Frontal cortex (tissue), 4 donors: ENCODE measurements at places on chromosomes 4 and X. TPM values are rescaled to one million over a fixed set of nuclear protein-coding genes. Genes with fewer than 3 reads are reported as not detected.

DNA sequence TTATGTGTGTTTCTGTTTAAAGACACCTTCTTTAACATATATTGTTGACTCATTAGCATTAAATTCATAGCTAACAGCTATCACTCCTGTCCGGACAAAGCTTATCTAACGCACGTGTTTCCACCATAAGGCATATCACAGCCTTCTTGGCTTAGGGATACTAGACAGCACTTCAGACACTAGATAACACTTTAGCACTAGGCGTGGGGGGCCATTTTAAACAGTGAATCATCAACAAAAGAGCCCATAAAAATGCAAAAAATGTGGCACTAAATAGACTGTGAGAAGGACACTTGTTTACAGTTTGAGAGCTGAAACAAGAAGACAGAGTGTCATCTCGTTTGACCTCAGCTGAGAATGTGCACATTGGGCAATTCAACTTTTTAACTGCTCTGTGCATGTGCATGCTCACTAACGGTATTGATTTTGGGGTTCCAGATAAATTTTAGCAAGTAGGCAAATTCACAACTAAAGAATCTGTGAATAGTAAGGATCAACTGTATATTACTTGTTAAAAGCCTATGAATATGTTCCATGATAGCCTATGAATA lies 58.9 kb upstream of the RAI2 start:
- DNase-seq = no peak

GRCh38 chrX:154019061-154019621 lies 561 bp downstream of the IRAK1 start:
- no peak for DNase-seq

Gene REELD1
- total RNA-seq = not detected

GRCh38 chr4:174058846-174059245 lies 224.6 kb downstream of the FBXO8 start:
- no peak for DNase-seq

- DNase-seq = no peak
These were observed 11.4 kb downstream of the NR3C2 start for GRCh38 chr4:148430854-148431253.

DNA sequence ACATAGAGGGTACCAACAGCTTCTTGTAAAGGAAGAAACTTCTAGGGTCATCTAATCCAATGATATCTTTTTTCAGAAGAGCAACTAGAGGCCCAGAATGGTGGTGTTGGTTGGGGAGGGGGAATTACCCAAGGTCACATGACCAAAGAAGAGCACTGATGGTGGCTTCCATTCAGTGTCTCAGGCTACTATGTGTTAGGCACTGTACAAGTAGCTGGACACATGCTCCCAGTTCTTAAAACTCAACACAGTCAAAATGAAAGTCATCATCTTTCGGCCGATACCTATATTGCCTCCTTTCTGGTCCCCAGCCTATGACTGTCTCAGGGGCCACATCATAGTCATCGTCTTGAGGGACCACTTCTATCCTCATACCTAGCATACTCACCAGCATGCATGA lies 88.1 kb downstream of the ARHGAP6 start:
- DNase-seq = no peak

DNA sequence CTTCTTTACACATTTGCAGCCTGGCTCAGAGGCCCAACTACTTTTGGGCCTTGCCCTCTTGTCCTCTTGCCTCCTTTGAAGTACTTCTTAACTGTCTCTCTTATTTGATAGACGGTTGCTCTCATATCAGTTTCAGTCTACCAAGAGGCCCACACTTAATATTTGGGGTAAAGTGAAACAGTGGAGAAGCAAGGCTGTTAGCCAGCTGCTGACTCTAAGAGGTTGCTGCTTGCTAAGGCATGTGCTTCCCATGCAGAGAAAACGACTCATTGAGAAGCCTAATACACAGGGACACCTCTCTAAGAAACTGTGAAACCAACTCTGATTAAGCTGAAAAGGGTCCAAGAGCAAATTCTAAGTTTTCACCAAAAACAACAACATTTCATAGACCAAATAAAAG lies 94.6 kb downstream of the PPP3CA start:
- DNase-seq = no peak

- DNase-seq = no peak
These were observed 49.7 kb upstream of the TMEM154 start for GRCh38 chr4:152729466-152729865.

- no peak for DNase-seq
These were observed 102.6 kb upstream of the PRKX start for GRCh38 chrX:3815896-3816664.

Gene DCAF4L1
- total RNA-seq = under 0.01 TPM

GRCh38 chrX:7146703-7147412 lies 654 bp upstream of the STS start:
- DNase-seq = no peak

GRCh38 chr4:71553605-71554004 lies 214.8 kb downstream of the SLC4A4 start:
- no peak for DNase-seq

GRCh38 chrX:7149411-7149810 lies 1.5 kb upstream of the PUDP start:
- no peak for DNase-seq

Gene CPLX1
- 1.2 TPM for total RNA-seq

Gene PDLIM3
- total RNA-seq = 14.3 TPM

Gene SHOX
- total RNA-seq = not detected

Gene HS6ST2
- 13.0 TPM for total RNA-seq

DNA sequence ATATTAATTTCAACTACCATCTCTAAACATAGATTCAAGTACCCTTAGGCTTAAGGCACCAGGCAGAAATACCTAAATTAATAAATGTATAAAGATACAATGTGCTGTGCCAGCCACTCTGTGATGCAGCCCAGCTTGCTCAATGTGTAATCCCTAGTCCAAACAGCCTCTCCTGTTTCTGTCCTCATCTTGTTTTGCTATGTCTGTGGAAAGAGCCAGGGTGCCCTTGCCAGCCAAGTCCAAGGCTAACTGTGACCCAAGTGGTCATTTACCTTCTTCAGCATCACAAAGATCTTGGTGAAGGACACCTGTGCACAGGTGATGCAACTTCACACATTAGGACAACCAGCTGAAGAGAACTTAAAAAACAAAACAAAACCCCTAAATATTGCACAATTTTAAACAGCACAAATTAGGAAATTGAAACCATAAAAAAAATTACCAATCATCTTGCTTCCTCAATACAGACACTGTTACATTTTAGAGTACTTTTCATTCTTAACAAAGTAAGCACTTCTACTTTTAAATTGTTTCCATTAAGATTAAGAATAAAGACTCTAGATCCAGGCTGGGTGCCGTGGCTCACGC lies 89.6 kb downstream of the C4orf51 start:
- DNase-seq = no peak

DNA sequence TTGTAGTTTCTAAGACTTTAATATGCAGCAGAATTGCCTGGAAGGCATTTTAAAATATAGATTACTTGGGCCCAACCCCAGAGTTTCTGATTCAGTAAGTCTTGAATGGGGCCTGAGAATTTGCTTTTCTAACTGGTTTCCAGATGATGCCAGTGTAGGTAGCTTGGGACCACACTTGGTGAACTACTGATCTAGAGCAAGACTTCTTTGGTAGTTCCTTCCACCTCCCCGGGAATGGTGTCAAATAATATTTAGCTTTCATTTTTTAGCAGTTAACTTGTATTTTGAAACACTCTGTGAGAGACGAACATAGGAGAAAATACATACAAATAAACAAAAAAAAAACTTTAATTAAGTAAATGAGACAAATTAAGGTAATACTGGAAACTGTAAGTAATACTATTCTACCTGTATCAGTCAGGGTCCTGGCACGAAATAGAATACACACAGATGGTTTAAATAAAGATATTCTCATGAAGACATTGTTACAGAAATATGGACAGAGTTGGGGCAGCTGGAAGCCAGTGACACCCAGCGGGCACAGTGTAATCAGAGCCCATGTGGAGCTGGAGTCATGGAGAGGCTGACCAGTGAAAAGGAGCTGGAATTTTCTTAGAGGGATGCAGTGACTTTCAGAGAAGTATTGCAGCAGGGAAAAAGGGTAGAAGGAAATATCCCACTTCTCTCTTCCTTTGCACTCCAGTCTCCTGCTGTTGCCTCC lies 905.7 kb downstream of the CCSER1 start:
- DNase-seq = no peak

Gene RNF175
- 31.0 TPM for total RNA-seq

- DNase-seq = no peak
These were observed 83.8 kb downstream of the HS3ST1 start for GRCh38 chr4:11344916-11345315.

GRCh38 chr4:1571165-1572009 lies 112.7 kb downstream of the FAM53A start:
- no peak for DNase-seq

DNA sequence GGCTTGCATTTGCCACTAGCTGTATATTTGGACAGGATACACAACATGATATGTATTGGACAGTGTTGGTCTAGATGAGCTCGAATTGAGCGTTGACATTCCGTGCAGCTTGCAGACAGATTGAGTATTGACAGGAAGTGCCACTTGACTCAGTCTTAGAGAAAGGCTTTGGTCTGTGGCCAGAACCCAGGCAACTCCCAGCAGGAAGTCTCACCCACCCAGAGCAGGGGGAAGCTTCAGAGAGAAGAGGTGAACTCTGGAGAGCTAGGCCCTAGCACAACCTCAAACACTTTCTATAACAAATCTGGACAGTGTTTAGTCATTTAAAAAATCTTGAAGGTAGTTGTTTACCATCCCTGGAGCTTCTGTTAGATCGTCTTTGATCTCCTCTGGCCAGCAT lies 280.5 kb downstream of the FBXW7 start:
- no peak for DNase-seq

Gene SPANXN4
- not detected for total RNA-seq

GRCh38 chr4:87410157-87410556 lies 12.2 kb upstream of the NUDT9 start:
- no peak for DNase-seq

DNA sequence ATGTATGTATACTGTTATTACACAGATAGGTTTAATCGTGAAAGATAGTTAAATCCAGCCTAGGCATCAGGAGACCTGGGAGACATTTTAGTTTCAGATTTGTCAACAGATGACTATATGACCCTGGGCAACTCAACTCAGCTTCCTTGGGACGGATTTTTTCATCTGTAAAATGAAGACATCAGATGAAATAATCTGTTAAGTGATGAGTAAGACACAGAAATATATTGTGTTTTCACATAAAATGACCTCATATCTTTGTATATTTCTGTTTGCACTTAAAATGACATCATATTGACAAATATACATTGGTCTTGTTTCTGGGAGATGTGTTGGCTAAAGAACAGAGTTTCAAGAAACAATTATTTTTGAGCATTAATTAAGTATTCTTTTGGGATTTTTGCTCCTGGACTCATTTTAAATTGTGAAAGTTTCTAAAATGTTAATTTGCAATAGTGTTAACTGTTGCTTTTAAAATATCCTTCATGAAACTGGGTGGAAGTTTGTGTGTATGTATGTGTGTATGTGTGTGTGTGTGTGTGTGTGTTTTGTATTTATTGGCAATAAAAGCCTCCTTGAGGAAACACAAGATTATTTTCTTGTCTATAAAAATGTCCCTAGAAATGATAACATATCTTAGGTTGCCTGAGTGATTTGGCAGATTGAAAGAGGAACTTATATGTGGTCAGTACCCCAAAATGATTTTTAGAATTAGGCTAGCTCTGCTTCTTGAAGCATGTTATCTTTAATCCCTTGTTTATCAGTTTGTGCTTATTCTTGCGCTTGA lies 29.1 kb upstream of the MMAA start:
- no peak for DNase-seq

Gene MSANTD1
- 6.5 TPM for total RNA-seq

Gene QRFPR
- 1.6 TPM for total RNA-seq

DNA sequence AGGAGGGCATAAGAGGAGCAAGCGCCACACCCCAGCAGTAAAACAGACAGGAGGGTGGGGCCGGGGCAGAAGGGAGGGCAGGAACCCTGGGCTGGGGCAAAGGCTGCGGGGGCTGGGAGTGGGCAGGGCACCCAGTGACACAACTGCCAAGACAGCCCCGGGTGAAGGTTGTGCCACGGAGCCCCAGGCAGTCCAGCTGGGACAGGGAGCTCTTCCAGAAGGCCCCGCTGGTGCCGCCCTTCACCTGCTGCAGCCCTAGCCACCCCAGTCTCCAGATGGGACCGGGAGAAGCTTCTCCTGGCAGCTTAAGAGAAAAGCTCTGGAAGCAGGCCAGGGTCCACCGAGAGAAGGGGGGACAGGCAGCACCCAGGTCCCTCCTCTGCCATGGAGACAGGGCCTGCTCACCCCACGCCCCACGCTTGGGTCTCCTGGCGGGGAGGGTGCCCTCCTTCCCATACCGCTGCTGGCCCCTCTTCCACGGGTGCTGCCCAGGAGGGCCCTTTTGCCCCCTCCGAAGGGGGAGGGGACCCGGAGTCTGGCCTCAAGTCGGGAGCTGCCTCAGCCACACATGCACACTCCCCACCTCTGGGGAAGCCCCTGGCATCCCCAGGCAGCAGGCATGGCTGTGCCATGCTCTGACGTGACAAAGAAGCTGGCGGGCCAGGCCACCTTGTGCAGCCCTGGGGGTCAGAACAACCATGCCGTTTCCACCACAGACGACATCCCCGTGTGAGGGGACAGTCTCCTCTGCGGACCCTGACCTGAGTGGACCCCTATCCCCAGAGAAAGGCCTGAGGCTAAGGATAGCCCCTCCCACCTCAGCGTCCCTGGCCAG lies 1.5 kb downstream of the DGKQ start:
- DNase-seq = no peak

Gene PRKG2
- total RNA-seq = 13.0 TPM

DNA sequence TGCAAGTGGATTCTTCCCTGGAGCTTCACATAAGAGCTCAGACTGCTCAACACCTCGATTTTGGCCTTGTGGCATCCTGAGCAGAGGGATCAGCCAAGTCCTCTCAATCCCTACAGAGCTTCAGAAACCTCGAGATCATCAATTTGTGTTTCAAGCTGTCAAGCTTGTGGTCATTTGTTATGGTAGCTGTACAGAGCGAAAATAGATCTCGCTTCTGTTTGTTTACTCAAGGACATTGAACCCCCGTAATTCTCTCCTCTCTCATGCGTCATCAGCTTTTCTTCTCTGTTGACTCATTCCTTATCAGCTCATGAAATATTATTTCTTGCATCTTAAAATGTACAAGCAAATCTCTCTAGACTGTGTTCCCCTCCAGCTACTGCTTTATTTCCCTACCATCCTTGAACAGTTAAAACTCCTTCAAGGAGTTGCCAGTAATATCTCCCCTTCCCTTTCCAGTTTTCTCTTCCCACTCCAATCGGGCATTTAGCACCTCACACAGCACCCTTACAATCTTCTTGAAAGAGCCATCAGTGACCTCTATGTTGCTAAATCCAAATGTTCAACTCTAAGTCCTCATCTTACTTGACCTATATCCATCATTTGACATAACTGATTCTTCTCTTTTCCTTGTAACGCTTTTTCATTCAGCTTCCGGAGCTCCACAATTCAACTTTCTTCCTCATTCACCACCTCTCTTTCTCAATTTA lies 106.2 kb upstream of the FAT1 start:
- no peak for DNase-seq

DNA sequence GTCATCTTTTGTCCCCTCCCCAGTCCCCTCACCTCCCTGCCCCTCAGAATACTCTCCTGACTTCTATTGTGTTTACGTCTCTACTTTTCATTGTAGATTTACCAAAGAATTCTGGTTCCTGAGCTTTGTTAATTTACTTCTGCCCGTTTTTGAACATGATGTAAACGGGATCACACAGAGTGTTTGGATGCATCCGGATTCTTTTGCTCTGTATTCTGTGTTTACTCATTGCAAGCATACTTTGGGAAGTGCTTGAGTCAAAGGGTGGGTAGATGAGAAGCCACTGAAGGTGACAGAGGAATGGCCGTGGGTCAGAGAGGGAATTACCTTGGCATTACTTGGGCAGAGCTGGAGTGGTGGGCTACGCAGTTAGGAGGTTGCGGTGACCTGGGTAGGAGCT lies 18.0 kb downstream of the CLCN4 start:
- DNase-seq = no peak

Gene F9
- not detected for total RNA-seq

- no peak for DNase-seq
These were observed 25.6 kb upstream of the MBTPS2 start for GRCh38 chrX:21813612-21814368.
